ENCODE measurements at places on chromosomes 1 and 21. TPM values are rescaled to one million over a fixed set of nuclear protein-coding genes. Genes with fewer than 3 reads are reported as not detected.

DNA sequence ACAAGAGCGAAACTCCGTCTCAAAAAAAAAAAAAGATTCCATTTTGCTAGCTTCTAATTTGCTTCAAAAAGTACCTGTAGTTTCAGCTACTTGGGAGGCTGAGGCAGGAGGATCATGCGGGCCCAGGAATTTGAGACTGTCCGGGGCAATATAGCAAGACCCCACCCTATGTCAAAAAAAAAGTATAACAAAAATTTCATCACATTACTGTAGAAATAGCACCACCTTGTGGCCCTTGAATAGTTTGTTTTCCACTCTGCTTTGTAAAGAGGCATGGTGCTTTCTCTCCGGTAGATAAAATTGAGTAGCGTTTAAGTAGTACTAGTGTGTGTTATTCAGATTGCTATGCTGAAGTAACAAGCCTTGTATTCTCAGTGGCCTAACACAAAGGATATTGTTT, 18.2 kb upstream of the MSTO1 start:
- H3K36me3 ChIP-seq, result no peaks in the 10 kb centered on the region
- H3K4me1 ChIP-seq, result no peaks in the 10 kb centered on the region
- peak; percentile 64 for DNase-seq
- H3K4me3 ChIP-seq, result no peak overlapping the region
- H3K27ac ChIP-seq, result no peak overlapping the region
- H3K27me3 ChIP-seq, result no peaks in the 10 kb centered on the region

GRCh38 chr1:170369417-170369816, 162.5 kb upstream of the GORAB start:
- H3K4me3 ChIP-seq, result no peak overlapping the region
- no peaks in the 10 kb centered on the region for H3K4me1 ChIP-seq
- no peak overlapping the region for H3K27ac ChIP-seq

- peaks cover 15% of the 10 kb centered on the region for H3K4me1 ChIP-seq
- peak overlapping the region; percentile 75 for H3K4me3 ChIP-seq
- no peaks in the 10 kb centered on the region for H3K36me3 ChIP-seq
- H3K27ac ChIP-seq, result no peak overlapping the region
- H3K27me3 ChIP-seq, result peaks cover 10% of the 10 kb centered on the region
These were observed 759 bp downstream of the GPR157 start for GRCh38 chr1:9128166-9128519.

The CATSPERE gene
- 0.31 TPM for polyA plus RNA-seq

DNA sequence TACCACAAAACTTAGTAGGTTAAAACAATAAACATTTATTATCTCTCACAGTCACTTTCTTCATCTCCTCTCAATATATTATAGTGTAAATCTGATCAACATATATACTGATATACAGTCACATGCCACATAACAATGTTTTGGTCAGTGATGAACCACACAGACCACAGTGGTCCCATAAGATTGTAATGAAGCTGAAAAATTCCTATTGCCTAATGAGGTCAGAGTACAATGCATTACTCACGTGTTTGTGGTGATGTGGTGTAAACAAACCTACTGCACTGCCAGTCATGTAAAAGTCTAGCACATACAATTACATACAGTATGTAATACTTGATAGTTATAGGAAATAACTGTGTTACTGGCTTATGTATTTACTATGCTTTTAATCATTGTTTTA, 30.1 kb downstream of the OLFML3 start:
- no peak overlapping the region for H3K4me3 ChIP-seq
- no peak for DNase-seq
- H3K27me3 ChIP-seq, result peaks cover 1% of the 10 kb centered on the region
- no peaks in the 10 kb centered on the region for H3K36me3 ChIP-seq
- peaks cover 25% of the 10 kb centered on the region for H3K4me1 ChIP-seq
- H3K27ac ChIP-seq, result no peak overlapping the region
